ENCODE measurements at places on chromosomes 5 and 9. TPM values are rescaled to one million over a fixed set of nuclear protein-coding genes. Genes with fewer than 3 reads are reported as not detected.

DNA sequence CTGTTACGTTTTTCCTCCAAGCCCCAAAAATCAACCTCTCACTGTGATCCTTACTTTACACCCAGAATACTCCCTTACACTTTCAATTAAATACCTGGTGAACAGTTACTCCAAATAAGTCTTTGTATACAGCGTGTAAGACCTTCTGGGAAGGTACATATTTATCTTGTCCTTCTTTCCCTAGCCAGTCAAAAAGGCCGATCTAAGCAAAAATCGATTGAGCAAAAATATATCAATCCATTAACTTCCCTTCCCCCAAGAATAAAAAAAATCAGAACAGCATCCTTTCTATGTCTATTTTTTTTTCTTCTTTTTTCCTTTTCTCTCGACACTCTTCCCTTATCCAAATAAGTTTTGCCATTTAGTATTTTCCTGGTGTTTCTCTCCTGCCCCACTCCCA lies 71.3 kb downstream of the ABHD17B start:
- H3K27me3 ChIP-seq: no peaks in the 10 kb centered on the region
- no peak overlapping the region for H3K4me3 ChIP-seq
- no peak for DNase-seq
- H3K36me3 ChIP-seq: no peaks in the 10 kb centered on the region
- no peaks in the 10 kb centered on the region for H3K4me1 ChIP-seq

- no peaks in the 10 kb centered on the region for H3K36me3 ChIP-seq
- H3K4me3 ChIP-seq: no peak overlapping the region
- no peaks in the 10 kb centered on the region for H3K4me1 ChIP-seq
- DNase-seq: no peak
These were observed 235.4 kb downstream of the FSTL4 start for GRCh38 chr5:133376986-133377385.

GRCh38 chr5:75341934-75342333 lies 4.9 kb downstream of the HMGCR start:
- no peak overlapping the region for H3K4me3 ChIP-seq
- H3K36me3 ChIP-seq: no peaks in the 10 kb centered on the region
- H3K27ac ChIP-seq: no peak overlapping the region
- DNase-seq: no peak
- no peaks in the 10 kb centered on the region for H3K27me3 ChIP-seq
- H3K4me1 ChIP-seq: no peaks in the 10 kb centered on the region

DNA sequence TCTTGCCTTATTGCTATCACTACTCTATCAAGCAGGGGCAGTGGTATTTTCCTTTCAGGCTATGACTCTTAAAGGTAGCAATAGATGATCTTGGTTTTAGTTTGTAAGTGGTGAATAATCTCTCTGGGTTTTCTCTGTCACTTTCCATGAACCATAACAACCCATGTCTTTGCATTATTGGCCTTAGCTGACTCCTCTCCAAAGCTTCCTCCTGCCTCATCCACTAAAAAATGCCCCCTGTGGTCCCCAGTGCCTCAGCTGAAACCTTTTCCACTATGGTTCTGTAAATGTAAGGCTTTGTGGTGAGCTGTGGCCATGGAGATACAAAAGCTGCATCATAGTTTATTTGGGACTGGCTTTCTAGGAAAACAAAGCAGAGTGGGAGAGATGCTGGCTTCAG lies 128.8 kb downstream of the GPBP1 start:
- H3K4me3 ChIP-seq: no peak overlapping the region
- H3K27me3 ChIP-seq: no peaks in the 10 kb centered on the region
- no peak overlapping the region for H3K27ac ChIP-seq
- no peak for DNase-seq
- no peaks in the 10 kb centered on the region for H3K4me1 ChIP-seq
- H3K36me3 ChIP-seq: no peaks in the 10 kb centered on the region

DNA sequence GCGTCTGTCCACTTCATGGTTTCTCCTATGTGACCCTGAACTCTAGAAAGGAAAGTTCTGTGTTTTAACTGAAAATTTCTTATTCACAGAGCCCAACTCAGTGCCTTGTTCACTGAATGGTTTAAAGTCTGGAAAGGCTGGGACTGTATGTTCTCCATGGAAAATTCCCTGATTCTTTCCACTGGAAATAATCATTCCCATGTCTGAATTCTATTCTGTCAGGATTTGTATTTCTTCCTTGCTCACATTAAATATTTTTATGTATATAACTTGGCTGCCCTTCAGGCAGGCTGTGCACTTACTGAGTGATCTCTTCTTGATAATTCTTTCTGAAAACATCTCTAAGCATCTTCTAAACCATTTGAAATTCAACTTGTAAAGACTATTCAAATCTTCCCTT lies 1126.9 kb upstream of the DMAC1 start:
- H3K27ac ChIP-seq: no peak overlapping the region
- H3K36me3 ChIP-seq: no peaks in the 10 kb centered on the region
- DNase-seq: no peak
- H3K27me3 ChIP-seq: no peaks in the 10 kb centered on the region

- DNase-seq: no peak
- no peak overlapping the region for H3K4me3 ChIP-seq
- no peaks in the 10 kb centered on the region for H3K4me1 ChIP-seq
- H3K36me3 ChIP-seq: no peaks in the 10 kb centered on the region
These were observed 16.6 kb downstream of the OCLN start for GRCh38 chr5:69509212-69509611.

DNA sequence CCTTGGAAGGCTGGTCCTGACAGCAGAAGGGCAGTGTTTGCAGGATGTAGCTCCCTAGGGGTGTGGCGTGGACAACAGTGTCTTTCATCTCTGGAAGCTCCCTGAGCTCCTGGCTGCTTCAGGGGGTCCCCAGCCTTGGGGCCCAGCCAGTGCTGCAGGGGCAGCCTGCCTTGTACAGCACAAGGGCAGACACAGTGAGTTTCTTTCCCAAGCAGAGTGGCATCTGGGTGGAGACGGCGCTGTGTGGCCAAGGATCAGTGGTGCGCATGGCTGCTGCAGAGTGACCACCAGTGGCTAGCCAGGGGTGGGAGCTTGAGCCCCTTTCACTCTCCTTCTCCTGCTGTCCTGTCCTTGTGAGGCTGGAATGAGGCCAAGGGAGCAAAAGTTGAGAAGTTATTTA lies 7.6 kb upstream of the IRX4 start:
- H3K4me3 ChIP-seq: no peak overlapping the region
- H3K36me3 ChIP-seq: no peaks in the 10 kb centered on the region
- H3K27me3 ChIP-seq: peaks cover 3% of the 10 kb centered on the region
- no peak for DNase-seq
- H3K4me1 ChIP-seq: no peaks in the 10 kb centered on the region
- H3K27ac ChIP-seq: no peak overlapping the region

DNA sequence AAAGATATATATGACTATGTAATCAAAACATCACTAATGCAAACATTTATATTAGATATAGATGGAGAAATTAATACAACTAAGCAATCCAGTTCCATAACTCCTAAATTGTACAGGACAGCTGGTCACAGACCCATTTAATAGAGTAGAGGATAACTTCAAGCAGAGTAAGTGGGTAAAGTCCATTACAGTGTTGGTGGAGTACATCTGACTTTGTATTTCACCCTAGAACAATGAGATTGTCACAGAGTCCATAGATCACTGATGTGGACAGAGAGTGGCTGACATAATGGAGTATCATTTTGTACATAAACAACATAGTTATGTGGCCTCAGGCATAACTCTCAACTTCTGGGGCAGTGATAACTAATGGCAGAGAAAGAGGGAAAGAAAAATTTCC lies 267.8 kb upstream of the KLF9 start:
- H3K27me3 ChIP-seq: no peaks in the 10 kb centered on the region
- no peak for DNase-seq
- H3K27ac ChIP-seq: no peak overlapping the region
- no peaks in the 10 kb centered on the region for H3K4me1 ChIP-seq
- no peaks in the 10 kb centered on the region for H3K36me3 ChIP-seq

DNA sequence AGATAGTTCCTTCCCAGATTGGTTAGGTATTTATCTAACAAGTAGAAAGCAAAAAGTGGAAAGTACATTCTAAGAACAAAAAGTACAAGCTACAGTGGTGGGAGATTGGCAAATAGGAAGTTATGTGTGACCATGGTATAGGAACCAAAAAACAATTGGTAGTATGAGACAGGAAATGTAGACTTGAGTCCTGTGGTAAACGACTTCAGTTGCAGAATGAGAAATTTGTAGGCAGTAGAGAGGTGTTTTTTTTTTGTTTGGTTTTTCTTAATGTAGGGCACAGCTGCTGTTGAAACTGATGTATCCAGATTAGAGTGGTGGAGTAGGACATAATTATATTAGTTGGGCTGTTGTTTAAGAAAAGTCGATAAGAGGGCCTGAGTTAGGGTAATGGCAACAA lies 72.0 kb downstream of the CCNH start:
- no peak overlapping the region for H3K27ac ChIP-seq
- H3K4me1 ChIP-seq: no peaks in the 10 kb centered on the region
- no peaks in the 10 kb centered on the region for H3K27me3 ChIP-seq
- DNase-seq: no peak

DNA sequence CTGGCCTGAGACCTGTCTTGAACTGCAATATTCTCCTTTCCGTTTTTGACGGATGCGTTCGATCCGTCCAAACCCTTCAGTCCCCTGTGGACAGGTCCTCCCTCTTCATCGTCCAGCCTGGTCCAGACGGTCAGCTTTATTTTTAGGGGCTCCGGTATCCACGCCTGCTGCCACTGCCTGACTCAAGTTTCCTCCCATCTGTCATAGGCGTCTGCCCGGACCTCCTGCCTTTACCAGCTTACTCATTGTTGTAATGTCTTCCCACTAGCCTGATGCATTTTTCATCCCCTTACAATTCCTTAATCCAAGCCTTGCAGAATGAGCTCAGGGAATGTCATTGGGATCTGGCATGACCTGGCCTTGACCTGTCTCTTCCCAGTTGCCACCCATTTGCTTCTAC lies 145.8 kb downstream of the TENT4A start:
- no peaks in the 10 kb centered on the region for H3K27me3 ChIP-seq
- no peak for DNase-seq
- no peak overlapping the region for H3K27ac ChIP-seq
- no peak overlapping the region for H3K4me3 ChIP-seq
- H3K4me1 ChIP-seq: no peaks in the 10 kb centered on the region
- no peaks in the 10 kb centered on the region for H3K36me3 ChIP-seq

DNA sequence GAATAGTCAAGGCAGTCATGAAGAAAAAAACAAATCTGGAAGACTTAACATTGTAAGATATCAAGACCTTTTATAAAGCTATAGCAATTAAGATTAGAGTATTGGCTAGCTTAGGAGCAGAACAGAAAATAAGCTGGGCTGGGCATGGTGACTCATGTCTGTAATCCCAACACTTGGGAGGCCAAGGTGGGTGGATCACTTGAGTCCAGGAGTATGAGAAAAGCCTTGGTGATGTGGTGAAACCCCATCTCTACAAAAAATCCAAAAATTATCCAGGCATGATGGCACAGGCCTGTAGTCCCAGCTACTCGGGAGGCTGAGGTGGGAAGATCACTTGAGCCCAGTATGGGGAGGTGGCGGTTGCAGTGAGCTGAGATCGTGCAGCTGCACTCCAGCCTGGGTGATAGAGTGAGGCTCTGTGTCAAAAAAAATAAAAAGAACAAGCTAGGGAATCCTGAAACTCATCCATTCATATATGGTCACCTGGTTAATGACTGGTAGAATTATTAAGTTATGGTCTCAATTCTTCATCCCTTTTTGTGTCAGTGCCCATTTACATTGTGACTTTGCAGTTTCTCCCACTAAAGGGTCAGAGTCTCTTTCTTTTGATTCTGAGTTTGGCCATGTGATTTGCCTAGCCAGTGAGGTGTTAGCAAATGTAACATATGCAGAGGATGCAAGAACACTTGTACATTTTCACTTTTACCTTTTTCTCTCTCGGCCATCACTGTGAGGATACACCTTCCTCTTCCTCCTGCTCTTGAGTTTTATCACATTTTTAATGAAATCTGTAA lies 144.6 kb upstream of the SGCD start:
- DNase-seq: no peak
- H3K4me1 ChIP-seq: no peaks in the 10 kb centered on the region
- no peaks in the 10 kb centered on the region for H3K27me3 ChIP-seq
- no peaks in the 10 kb centered on the region for H3K36me3 ChIP-seq

- H3K27ac ChIP-seq: no peak overlapping the region
- DNase-seq: no peak
- no peaks in the 10 kb centered on the region for H3K36me3 ChIP-seq
These were observed 118.4 kb downstream of the CTNND2 start for GRCh38 chr5:11785771-11786352.

TRUB2 gene
- total RNA-seq: 18.0 TPM

CNTNAP3 gene
- 23.9 TPM for total RNA-seq
